ENCODE measurements at places on chromosomes 5 and 9. TPM values are rescaled to one million over a fixed set of nuclear protein-coding genes. Genes with fewer than 3 reads are reported as not detected.

ECPAS gene
- total RNA-seq, result 98.4 TPM

P4HA2 gene
- total RNA-seq, result 31.5 TPM

TAF11L13 gene
- total RNA-seq, result not detected

HTR4 gene
- total RNA-seq, result 1.6 TPM

C9orf43 gene
- 2.0 TPM for total RNA-seq

SYNPO gene
- 8.5 TPM for total RNA-seq

CD14 gene
- total RNA-seq, result 6.7 TPM

AJM1 gene
- 2.2 TPM for total RNA-seq

TEK gene
- 6.8 TPM for total RNA-seq

IL4 gene
- not detected for total RNA-seq

C5orf58 gene
- total RNA-seq, result not detected

ZER1 gene
- total RNA-seq, result 64.9 TPM

DENND1A gene
- 25.3 TPM for total RNA-seq

TMEM174 gene
- total RNA-seq, result not detected

SLC6A19 gene
- not detected for total RNA-seq

KCTD16 gene
- not detected for total RNA-seq

PCYOX1L gene
- total RNA-seq, result 4.8 TPM

OR1Q1 gene
- not detected for total RNA-seq

FCN2 gene
- total RNA-seq, result 1.4 TPM

ACOT12 gene
- not detected for total RNA-seq

GABRA1 gene
- total RNA-seq, result not detected

All from suprapubic skin (tissue), 4 donors.